Psoas muscle (tissue), 8 donors: ENCODE measurements at places on chromosomes 5 and 9. TPM values are rescaled to one million over a fixed set of nuclear protein-coding genes. Genes with fewer than 3 reads are reported as not detected.

DNA sequence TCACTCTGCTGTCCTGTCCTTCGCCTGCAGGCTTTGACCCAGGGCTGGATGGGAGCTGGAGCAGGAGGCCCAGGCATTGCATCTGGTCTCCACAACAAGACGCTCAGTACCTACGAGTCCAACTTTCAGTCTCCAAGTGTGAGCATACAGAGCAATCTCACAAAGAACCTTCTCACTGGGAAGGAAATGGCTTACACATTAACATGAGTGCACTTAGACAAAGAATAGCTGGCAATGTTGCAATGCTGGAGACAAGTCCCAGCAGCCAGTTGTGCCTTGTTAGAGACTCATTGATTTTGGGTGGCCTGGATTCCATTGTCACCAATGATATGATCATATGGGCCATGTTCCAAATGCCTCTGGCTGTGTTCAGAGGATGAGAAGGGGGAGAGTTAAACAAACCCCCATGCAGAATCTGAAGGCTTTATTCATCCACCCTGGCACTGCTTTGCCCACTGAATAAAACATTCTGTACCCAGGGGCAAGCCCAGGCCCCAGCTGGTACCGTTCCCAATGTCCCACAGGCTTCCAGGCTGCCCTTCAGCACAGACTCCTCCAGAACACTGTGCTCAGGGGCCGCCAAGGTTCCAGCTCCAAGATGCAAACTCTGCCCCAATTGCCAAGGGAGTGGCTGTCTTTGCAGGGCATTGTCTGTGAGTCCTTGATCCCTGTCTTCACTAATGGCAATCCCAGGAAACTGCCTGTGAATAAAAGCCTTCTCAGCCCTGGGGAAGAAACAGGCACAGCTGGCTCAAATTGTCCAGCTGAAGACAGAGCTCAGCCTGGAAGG is 185.5 kb downstream of the HSD17B3 start:
- peaks cover 2% of the 10 kb centered on the region for H3K27me3 ChIP-seq
- H3K27ac ChIP-seq: no peak overlapping the region
- no peaks in the 10 kb centered on the region for H3K4me1 ChIP-seq

DNA sequence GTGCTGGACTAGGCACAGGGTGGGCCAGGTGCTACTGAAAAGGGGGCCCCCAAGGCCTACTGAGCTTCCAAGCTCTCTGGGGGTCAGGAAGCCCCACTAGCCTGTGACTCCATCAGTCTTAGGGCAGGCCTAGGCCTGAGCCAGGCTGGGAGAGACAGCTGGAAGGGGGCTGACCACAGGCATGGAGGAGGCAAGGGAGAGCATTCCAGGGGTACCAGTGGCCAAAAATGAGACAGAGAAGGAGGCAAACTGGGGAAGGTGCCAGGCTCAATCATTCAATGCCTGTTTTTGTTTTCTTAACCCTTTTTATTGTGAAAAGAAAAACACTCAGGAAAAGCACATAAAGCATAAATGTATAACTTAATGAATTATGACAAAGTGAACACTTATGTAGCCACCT is 26.2 kb upstream of the TCF7 start:
- H3K27me3 ChIP-seq: no peaks in the 10 kb centered on the region
- H3K4me1 ChIP-seq: no peaks in the 10 kb centered on the region
- no peak overlapping the region for H3K27ac ChIP-seq
- no peak overlapping the region for H3K4me3 ChIP-seq
- DNase-seq: no peak

GRCh38 chr5:148459669-148460068 is 75.9 kb downstream of the FBXO38 start:
- no peak for DNase-seq
- no peaks in the 10 kb centered on the region for H3K36me3 ChIP-seq
- no peak overlapping the region for H3K27ac ChIP-seq
- no peak overlapping the region for H3K4me3 ChIP-seq
- H3K4me1 ChIP-seq: no peaks in the 10 kb centered on the region

Gene SPATA31A3
- not detected for polyA plus RNA-seq

Gene COL15A1
- polyA plus RNA-seq: 7.5 TPM

Gene FGF18
- polyA plus RNA-seq: 0.29 TPM

Gene PLCXD3
- 0.17 TPM for polyA plus RNA-seq
